ENCODE measurements at places on chromosomes 7 and 10.
A peak's percentile ranks its signal among the peaks of the same experiment; 100 is the strongest.

- DNase-seq = no peak
Observed at GRCh38 chr10:78351283-78351682, 317.6 kb downstream of the RPS24 start.

GRCh38 chr7:45917658-45918057 lies 3.4 kb downstream of the IGFBP3 start:
- peak; percentile 27 for DNase-seq

DNA sequence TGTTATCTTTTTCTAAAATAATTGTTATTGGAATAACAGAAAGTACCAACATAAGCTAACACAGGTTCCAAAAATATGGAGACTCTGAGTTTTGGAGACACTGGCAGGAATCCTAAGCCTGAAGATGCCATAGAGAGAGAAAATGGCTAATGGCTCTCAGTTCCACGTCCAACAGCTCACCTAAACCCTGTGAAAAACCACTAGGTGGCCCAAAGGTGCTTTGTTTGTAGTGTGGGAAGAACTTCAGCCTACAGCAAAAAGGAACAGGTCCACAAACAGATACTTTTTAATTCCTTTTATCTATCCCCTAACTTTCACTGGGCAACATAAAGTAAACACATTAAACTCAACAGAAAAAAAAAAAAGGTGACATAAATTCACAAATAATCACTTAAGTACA lies 272.3 kb downstream of the SEMA3D start:
- DNase-seq = no peak

DNA sequence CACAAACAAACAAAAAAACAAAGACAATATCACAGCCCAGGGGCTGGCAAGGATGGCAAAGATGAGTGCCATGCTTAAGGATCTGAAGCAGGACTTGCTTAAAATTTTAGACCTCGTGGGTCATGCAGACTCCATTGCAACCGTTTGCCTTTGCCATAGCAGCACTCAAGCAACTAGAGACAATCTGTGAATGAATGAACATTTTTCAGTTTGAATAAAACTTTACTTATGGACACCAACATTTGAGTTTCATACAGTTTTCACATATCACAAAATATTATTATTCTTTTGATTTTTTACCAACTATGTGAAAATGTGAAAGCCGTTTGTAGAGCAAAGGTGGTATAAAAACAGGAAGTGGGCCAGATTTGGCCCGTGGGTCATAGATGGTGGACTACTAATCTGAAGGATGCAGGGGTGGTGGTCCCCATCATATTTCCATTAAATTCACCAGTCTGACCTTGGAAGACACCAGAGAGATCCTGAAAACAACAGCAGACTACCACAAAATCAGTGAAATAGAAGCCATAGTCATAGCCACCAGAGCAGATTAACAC lies 8.3 kb upstream of the RBM17 start:
- DNase-seq = no peak

DNA sequence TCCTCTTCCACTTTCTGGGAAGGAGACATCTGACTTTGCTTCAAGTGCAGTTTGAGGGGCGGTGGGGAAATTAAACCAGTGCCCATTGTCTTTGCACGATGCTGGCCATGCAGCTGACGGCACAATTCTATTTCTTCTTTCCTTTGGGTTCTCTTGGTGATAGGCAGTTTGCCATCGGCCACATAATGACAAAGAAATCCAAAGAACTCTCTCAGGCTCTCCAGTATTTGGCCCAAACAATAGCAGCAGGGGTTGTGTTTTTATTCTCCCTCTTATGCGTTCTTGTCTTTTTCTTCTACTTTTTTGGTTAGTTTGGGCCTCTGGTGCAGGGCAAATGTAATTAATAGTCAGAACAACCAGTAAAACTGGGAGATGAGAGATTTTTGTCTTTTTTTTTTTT lies 147.0 kb downstream of the EMX2 start:
- no peak for DNase-seq

DNA sequence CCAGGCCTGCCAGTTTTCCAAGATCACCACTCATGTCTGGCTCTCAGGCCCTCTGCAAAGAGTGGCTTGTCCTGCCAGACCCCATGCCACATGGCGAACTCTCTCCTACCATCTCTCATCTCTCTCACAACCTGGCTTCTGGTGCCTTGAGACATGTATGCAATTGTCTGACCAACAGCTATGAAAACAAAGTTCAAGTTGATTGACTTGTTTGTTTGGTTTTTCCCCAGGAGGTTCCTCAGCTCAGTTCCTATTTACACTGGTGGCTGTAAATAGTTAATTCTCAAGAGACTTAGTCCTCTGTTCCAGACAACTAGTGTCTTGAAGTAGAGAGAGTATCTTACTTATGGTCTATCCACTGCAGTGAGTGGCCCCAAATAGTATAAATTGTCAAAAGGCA lies 131.8 kb downstream of the SNX10 start:
- DNase-seq = no peak

- DNase-seq = no peak
Observed at GRCh38 chr10:95861386-95861785, 46.4 kb upstream of the CC2D2B start.

DNA sequence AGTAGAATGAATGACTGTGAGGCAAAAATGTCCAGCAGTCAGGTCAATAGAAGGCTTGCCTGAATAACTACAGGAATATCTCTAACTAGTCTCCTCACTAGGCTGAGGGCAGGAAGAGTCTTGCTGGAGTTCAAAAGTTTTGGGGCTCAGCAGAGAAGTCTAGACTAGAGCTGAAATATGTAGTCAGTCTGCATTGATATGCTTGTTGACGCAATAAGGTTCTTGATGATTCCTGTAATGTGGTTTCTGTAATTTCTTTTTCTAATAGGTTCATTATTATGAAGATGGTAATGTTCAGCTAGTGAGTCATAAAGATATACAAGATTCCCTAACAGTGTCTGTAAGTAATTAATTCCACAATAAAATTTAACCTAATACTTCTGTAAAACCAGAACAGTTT lies 41.5 kb upstream of the ST7 start:
- no peak for DNase-seq

GRCh38 chr10:117926491-117926890 lies 120.2 kb downstream of the RAB11FIP2 start:
- no peak for DNase-seq

DNA sequence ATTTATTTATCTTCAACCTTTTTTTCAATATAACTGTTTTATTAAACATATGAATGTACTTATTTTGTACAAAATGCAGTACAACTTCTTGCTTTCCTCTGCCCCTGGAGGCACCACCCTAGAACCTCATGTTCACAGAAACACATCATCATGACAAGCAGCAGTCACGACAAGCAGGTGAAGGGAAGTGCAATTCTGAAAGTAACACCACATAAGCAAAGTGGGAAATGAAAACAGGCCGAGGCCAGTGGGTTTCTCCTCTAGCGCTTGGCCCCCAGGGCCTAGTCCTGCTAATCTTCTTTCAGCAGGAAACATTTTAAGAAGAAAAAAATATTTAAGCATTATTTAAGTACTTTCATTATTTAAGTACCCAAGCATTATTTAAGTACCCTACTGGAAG lies 598.1 kb downstream of the SH2D4B start:
- no peak for DNase-seq

DNA sequence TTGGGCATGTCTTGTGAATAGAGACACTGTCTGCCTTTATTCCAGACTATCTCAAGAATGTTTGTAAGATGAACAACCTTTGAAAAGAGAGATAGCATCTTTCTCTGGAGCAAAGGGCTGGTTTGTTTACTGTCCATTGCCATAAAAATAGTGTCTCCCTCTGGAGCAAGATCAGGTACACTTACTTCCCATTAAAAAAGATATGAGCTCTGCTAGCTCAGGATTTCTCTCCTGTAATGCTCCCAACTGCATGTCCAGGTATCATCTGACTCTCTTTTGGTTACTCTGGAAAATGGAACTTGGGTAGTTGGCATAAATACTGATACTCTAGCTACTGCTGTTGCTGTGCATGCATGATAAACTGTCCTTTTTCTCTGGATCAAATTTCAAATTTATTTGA lies 381.1 kb downstream of the TFEC start:
- DNase-seq = no peak

GRCh38 chr10:67917679-67918078 lies 33.2 kb downstream of the SIRT1 start:
- no peak for DNase-seq

DNA sequence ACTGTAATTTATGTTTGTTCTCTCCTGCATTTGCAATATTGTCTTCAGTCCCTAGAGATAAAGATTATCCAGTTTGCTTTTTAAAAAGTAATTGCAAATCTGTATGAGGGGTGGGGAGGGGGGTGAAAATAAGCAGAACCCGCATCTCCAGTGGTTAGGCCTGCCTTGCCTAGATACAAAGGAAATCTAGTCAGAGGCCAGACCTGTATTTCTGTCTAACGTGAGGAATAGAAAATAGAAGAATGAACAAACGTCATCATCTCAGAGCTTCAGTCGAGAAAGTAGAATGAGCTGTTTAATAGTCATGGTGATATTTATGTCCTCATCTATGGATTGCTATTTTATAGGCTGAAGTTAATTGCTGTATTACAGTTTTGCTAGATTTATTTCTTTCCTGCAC lies 284.2 kb downstream of the BICC1 start:
- no peak for DNase-seq

DNA sequence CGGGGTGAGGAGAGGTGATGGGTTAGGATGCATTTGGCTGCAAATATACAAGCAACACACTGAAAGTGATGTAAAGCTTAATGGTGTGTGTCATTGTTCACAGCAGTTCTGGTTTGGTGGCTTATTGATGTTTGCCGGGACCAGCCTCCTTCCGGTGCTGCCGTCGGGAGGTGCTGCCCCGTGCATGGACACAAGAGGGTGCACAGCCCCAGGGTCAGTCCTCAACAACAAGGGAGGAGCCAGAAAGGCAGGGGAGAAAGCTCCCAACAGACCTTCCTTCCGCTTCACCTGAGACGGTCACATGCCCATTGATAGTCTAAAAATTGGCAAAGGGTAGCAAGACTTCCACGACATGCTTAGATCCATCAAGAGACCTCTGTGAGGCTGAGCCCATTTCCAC lies 9.5 kb downstream of the RNF32 start:
- no peak for DNase-seq

DNA sequence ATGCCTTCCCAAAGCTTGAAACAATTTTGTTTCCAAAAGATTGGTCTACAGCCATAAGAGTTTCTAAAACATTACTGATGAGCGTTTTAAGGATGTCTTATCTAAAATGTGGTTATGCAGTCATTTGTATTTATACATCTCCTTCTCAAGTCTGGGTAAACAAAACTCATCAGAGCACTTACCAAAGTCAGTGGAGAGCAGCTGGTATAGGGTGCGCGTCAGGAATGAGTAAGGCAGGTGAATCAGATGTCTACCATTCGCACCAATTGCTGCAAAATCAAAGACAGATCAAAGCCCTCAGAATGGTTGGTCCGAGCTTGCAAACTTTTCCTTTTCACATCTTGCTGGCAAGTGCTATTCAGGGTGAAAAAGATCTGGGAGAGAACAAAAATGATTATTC lies 65.6 kb upstream of the FAM171A1 start:
- no peak for DNase-seq

GRCh38 chr10:75593692-75594556 lies 162.5 kb downstream of the LRMDA start:
- DNase-seq = no peak

DNA sequence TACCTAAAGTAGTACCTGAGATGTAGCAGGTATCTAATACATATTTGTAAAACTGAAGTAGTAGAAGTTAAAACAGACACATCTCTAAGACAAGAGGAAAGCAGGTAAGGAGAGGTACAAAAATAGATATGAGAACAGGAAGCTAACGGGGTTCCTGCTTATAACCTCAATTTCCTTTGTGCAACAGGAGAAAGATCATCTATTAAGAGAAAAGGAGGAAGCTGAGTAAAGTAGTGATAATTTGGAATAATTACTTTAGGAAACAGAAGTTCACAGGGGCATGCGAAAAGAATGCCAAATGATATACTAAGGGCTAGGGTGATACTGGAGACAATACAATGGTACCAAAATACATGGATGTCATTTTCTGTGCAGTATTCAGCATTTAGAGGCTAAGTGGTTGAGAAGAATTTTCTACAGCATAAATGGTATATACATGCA lies 108.7 kb downstream of the NRBF2 start:
- DNase-seq = no peak

DNA sequence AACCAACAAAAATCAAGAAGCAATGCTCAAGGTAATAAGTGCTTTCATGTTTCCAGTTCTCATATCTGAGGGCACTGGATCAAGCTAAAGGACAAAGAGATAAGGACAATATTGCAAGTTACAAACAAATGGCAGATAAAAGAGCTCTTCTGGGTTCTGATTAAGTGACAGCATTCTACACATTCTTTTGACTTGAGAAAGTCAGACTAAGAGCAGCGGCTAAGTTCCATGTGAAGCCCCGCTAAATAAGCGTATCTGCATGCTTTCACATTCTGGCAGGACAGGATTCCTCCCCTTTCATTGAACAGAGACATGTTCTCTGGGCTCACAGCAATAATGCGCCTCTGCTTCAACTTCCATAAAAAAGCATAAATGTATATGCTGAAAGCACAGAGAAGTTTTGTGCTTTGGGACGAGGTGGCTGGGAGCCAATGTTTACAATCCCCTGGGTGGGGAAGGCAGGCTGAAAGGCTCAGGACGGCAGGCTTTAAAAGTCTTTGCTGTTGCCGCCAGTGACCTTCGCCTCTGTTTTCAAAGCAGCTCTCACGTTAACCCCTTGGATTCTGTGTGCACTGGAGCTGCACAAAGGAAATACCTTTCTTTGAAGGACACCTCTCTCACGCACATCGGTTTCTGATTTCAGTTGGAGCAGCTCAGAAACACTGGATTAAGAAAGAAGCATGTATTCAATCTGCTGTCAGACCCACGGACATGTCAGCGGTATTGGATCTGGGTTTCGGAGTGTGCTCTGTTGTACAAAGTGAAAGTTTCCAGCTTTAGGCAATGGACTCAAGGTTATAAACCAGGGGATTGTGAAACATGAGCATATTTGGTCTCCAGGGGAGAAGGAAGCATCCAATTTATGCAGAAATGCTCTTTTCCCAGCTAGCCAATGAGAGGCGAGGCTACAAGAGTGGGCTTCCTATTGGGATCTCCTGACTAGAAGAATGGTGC lies 105.4 kb upstream of the FAM133B start:
- DNase-seq = no peak

GRCh38 chr7:129169171-129169671 lies 19.2 kb upstream of the SMO start:
- DNase-seq = peak; percentile 28

DNA sequence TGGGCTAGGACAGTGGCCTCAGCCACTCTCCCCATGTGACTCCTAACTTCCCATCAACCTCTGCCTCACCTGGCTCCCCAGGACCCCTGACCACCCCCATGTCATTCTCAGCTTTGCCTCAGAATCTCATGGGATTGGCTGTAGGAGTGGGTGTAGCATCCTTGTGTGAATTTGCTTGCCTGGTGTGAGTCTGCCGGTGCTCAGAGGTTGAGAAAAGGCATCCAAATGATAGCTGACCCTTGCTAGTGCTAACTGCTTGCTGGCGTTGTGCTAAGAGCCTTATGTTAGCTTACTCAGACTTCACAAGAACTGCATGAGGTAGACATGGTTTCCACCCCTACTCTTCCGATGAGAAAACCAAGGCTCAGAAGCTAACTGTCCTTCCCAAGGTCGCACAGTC lies 74.2 kb downstream of the COL13A1 start:
- DNase-seq = no peak

GRCh38 chr10:103064956-103065355 lies 128.1 kb downstream of the NT5C2 start:
- no peak for DNase-seq

Measured in DMS153 (cell line).